ENCODE measurements at places on chromosomes 6 and 20. TPM values are rescaled to one million over a fixed set of nuclear protein-coding genes. Genes with fewer than 3 reads are reported as not detected.
A peak's percentile ranks its signal among the peaks of the same experiment; 100 is the strongest.

DHX16 gene
- total RNA-seq, result 52.6 TPM

ANKEF1 gene
- total RNA-seq, result 1.5 TPM

GRCh38 chr6:34070315-34071135 is 75.4 kb downstream of the GRM4 start:
- no peak for DNase-seq

GRCh38 chr20:3227506-3227905 is 11.5 kb downstream of the SLC4A11 start:
- DNase-seq, result no peak

DNA sequence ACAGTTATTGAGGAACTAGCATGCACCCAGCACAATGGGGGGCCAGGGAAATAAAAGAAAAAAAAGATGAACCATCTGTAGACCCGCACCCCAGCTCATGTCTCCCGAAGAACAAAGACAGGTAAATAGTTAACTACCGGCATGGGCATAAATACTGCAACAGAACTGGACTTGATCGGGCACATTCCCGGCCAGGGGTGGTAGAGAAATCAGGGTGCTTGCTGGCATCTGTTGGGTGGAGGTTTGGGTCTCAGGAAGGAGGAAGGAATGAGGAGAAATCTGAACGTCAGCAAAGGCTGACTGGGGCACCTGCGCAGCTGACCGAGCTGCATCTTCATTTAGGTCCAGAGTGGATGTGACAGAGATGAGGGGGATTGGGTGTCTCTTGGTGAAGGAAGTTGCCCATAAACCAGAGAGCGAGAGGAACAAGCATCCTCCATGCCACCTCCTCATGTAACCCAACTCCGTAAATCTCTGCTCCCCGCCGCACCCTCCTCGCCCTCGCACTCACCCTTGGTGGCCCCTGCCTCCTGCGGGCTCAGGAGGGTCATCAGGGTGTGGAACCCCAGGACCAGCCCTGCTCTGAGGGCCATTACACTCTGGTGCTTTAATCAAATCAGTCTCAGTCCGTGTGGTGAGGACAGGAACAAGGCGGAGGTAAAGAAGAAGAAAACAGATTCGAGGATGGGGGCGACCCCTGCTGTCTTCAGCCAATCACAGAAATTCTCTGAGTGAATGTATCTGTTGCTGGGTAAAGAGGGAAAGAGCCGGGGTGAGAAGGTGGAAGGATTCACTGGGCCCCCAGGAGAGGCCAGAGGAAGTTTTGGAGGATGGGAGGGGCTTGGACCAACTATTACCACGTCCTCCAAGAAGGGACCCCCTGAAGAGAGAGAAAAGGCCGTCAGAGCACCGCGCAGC is at the start of gene HLA-DOA:
Gene HLA-DOA (minus strand): TSS at position 648 of the 918 bp plus-strand sequence.
- DNase-seq, result peak; percentile 13

Measured in dermis blood vessel endothelial cell (primary cell).